ENCODE measurements at places on chromosomes 3 and 15. TPM values are rescaled to one million over a fixed set of nuclear protein-coding genes. Genes with fewer than 3 reads are reported as not detected.

Gene P3H2
- 2.8 TPM for total RNA-seq

DNA sequence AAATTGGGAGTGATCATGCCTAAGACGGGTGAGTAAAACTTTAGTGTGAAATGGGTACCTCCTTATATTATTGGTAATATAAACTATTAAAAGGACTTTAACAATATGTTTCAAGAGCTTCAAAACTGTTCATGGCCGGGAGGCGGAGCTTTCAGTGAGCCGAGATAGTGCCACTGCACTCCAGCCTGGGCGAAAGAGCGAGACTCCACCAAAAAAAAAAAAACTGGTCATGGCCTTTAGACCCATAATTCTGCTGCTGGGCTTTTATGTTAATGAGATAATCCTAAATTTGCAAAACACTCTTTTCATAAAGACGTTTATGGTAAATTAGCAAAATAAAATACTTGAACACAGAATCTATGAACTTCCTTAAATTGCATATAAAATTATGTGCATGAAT lies 22.8 kb downstream of the TRPC1 start:
- DNase-seq: no peak

DNA sequence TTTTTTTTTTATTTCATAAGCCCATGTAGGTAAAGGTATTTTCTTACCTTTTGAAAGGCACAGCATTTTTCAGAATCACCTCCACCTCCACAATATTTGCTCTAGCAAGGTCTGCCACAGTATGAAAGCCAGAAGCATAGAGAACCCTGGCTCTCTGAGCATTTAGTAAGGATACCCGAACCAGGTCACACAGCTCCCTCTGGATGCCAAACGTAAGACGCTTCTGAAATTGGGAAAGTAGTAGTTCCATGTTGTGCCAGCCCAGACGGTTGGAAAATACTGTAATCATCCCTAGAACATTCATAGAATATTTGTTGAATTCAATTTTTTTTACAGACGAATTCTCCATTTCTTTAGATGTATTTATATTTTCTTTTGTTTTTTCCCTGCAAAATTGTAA lies 52.4 kb downstream of the POLQ start:
- no peak for DNase-seq

GRCh38 chr3:6799264-6799915 lies 61.5 kb upstream of the GRM7 start:
- no peak for DNase-seq

Gene ZDHHC23
- 12.2 TPM for total RNA-seq

Gene PAK6
- total RNA-seq: 11.2 TPM

GRCh38 chr15:45495588-45495987 lies 27.0 kb downstream of the SLC30A4 start:
- DNase-seq: no peak

DNA sequence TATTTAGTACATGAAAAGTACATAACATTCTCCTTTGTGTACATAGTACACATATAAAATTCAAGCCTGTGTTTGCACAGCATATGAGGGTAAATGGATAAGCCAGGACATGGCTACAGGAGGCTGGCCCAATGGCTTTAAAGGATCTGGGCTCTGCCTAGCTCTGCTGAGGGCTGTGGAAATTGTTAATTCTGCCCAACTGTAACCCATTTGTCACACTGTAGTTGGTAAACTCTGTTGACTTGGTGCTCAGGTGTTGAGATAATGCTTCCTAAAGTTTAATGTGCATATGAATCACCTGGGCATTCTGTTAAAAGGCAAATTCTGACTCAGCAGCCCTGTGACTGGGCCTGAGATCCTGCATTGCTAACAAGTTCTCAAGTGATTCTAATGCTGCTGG lies 196.5 kb upstream of the ZPLD1 start:
- no peak for DNase-seq

Gene PPM1L
- total RNA-seq: 90.3 TPM

Gene ZIC4
- total RNA-seq: 1.2 TPM

DNA sequence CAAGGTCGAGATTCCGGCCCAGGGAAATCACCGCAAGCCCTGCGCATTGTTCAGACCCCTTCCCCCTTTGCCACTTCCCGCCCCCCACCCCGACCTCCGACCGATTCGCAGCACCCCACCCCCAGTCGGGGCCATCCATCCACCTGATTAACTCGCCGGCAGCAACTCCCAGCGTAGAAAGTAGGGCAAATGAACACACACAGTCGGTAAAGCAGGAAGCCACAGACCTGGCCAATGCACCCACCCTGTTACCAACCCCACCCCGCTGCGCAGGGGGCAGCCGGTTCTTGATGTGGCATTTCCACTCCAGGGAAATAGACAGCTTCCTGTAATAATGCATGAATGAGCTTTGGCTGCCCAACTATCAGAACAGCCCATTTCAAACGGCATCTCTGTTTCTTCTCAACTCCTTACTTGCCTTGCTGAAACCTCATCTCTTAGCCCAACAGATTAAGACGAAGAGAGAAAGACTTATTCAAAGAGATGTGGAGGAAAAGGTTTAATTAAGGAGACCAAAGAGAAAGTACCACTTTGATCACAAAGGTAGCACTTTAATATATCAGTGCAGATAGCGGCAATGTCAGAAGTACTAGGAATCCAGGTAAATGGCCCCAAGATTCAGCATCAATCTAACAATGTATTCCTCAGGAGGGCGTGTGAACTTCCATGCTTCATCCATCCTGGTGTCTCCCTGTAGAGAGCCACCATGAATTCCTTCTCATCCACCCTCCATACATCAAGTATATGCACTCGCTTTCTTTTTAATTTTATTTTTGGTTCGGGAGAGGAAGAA lies 1.9 kb downstream of the TNIK start:
- DNase-seq: no peak

- no peak for DNase-seq
These were observed 28.7 kb upstream of the XIRP1 start for GRCh38 chr3:39221141-39221530.

All from occipital lobe (tissue), 3 donors.